ENCODE measurements at places on chromosomes 2 and 18. TPM values are rescaled to one million over a fixed set of nuclear protein-coding genes. Genes with fewer than 3 reads are reported as not detected.
A peak's percentile ranks its signal among the peaks of the same experiment; 100 is the strongest.

DNA sequence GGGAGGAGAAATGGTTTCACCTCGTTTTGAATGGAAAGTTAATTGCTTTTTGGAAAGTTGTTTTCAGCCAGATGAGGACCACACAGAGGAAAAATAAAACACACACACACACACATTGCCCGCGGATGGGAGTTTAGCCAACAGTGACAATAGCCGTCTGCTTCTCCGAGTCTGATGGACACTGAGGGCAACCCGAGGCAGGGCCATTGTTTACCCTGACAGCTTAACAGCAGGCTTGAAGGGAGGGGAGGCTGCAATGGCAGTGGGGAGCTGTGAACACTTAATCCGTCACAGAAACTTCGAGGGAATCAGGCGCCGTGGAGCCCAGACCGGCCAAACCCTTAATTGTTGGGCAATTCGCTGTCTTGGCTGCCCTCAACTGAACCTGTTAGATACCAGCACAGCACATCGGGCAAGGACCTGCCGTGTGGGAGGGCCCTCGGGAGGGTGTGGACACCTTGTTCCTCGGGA, 145.9 kb downstream of the ACKR3 start:
- no peak for DNase-seq

GRCh38 chr2:237695201-237695780, 67.9 kb downstream of the LRRFIP1 start:
- DNase-seq, result peak; percentile 99

DNA sequence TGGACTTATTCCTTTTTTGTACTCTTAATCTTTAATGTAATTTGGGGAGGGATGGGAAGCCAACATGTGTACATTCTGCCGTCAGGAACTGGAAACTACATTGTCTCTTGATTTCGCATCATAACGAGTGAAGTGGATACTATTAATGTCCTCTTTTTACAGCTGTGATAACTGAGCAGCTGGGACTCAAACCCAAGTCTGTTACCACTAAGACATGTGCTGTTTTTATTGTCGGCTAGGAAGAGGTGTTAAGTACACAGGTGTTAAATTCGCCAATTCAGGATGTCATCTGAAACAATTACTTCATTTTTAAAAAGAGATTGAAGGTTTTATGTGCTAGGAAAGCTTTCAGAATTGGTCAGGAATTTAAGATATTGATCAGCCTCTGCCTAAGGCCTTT, 6.9 kb downstream of the GMCL1 start:
- DNase-seq, result no peak

DNA sequence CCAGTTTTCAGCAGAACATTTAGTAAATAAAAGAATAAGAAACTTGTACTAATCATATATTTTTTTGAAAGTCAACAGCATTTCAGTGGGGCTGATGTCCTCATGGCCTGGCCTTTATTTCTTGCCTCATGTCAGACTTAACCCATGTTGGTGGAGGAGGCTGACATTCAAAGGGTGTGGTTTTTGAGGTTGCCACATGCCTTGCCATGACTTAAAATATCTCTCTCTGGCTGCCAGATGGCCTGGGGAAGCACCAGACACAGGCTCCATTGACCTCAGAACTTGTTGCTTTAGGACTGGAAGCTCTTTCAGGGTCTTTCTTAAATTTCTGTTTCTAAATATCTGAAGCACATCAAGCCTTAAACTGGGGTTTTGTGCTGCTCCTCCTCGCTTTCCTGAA, 32.5 kb upstream of the CD28 start:
- peak; percentile 6 for DNase-seq

CAPN14 gene
- total RNA-seq, result 0.10 TPM

- DNase-seq, result no peak
These were observed 38.0 kb downstream of the DNMT3A start for GRCh38 chr2:25303633-25304236.

DNA sequence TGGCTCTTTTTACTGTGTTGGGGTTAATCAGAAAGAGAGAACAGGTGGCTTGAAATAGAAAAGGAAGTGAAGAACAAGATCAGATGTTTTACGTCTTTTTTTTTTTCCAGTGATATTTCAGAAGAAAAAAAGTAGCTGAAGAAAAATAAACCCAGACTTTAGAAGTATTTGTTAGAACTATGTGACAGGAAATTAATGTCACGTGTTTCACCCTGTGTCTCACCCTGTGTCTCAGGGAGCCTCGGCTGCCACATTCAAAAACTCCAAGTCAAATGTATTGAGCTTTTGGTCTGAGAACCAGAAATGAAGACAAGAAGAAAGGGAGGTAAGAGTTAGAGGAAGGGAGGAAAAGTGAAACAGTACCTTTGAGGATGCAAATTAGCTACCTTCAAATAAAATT, 38.0 kb downstream of the AKAIN1 start:
- no peak for DNase-seq

GRCh38 chr18:62325806-62326645, 916 bp downstream of the TNFRSF11A start:
- DNase-seq, result no peak

DNA sequence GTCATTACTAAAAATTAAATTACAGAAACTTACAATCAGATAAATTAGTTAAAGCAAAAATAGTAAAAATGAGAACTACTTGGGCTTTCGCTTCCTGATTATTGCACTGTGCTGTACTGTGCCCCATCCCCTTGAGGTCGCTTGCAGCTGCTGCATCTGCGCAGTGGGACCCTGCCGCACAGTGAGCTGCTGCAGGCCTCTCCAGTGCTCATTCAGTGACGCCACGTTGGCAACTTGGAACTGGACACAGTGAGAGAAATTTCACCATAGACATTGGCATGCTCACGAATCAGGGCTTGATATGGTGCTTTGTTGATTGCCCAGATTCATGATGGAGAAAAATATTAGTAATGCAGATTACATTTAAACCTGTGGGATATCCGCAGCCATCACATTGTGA, 290.8 kb upstream of the MYT1L start:
- no peak for DNase-seq

DYNAP gene
- total RNA-seq, result not detected

GRCh38 chr2:204255071-204255470, 290.2 kb upstream of the PARD3B start:
- DNase-seq, result no peak

GRCh38 chr2:9288233-9288632, 81.6 kb downstream of the ASAP2 start:
- DNase-seq, result peak; percentile 87

GPAT2 gene
- 37.7 TPM for total RNA-seq

MSH2 gene
- total RNA-seq, result 20.3 TPM

GRCh38 chr2:37916512-37917082, 8.5 kb upstream of the RMDN2 start:
- peak; percentile 85 for DNase-seq

ABHD3 gene
- 4.7 TPM for total RNA-seq

DNA sequence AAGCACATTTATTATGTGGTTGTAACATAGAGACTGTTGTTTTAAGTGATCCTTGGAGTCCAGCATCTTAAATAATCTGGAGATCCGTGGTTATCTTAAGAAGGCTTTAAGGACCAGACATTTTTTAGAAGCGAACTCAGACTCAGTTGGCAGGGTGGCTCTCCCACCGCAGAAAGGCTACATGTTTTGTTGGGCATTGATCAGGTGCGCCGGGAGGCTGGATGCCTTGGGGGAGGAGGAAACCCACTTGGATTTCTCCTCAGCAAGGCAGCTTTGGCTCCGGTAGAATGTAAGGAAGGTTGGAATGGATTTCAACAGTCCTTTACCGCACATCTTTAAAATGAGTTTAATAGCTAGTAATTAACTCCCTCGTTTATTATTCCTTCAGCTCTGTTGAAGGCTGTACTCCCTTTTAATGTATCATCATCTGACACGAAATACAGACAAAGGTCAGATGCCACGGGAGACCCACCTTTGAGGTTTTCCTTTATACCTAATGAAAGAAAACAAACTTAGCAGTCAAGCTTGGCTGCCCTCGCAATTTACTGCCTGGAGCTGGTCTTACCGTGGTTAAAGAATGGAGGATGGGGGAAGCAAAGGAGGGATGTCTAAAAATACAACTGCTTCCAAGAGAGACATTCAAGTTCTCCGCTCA, 1.2 kb downstream of the TMEM200C start:
- DNase-seq, result no peak

GRCh38 chr2:101311696-101312017, 3.2 kb upstream of the RNF149 start:
- DNase-seq, result no peak

DNA sequence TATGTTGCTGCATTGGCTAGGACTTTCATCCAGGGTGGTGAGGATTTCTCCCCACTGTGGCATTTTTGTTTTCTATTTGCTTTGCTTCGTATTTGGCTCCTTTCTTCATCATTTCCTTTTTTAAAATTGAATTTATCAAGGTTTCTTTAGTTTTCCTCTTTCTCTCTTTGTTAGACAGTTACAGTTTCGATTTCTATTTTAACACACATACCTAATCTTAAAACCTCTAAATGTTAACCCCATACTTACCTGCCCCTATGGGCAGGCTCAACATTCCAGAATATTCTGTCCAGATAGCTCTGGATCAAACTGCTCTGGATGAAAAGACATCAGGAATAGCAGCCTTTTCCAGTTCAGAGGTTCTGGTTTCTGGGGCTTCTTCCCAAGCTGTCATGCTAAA, 49.2 kb downstream of the DIPK1C start:
- no peak for DNase-seq

IL1B gene
- total RNA-seq, result 1.3 TPM

DNA sequence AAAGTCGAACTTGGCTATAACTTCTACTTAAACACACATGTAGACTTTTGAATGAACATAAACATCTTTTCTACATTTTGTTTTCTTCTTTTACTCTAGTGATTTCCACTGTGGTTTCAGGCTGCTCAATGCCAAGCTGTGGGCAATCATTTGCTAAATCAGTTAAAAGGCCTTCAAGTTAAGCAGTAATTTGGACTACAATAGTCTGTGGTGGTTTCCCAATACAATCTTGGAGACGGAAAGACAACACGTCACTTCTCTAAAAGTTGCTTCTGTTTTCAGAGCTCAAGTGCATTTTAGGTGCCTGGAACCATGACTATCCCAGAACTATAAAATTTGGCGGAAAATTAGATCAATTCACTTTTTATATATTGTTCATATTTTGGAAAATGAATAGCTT, 69.4 kb downstream of the TXNL1 start:
- no peak for DNase-seq

FNDC4 gene
- 5.5 TPM for total RNA-seq

DNA sequence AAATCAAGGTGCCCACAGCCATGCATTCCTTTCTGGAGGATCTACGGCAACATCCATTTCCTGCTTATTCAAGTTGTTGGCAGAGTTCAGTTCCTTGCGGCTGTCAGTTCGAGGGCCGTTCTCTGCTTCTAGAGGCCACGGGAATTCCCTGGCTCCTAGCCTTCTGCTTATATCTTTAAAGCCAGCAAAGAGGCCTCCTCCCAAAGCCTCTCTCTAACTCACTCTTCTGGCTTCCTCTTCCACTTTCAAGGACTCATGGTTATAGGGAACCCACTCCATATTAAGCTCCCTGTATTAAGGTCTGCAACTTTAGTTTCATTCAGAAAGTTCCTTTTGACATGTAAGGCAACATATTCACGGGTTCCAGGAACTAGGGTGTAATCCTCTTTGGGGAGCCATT, 150.1 kb upstream of the RMP24 start:
- no peak for DNase-seq

GRCh38 chr2:143469323-143469722, 340.1 kb downstream of the ARHGAP15 start:
- DNase-seq, result no peak

GALNT13 gene
- not detected for total RNA-seq

DNA sequence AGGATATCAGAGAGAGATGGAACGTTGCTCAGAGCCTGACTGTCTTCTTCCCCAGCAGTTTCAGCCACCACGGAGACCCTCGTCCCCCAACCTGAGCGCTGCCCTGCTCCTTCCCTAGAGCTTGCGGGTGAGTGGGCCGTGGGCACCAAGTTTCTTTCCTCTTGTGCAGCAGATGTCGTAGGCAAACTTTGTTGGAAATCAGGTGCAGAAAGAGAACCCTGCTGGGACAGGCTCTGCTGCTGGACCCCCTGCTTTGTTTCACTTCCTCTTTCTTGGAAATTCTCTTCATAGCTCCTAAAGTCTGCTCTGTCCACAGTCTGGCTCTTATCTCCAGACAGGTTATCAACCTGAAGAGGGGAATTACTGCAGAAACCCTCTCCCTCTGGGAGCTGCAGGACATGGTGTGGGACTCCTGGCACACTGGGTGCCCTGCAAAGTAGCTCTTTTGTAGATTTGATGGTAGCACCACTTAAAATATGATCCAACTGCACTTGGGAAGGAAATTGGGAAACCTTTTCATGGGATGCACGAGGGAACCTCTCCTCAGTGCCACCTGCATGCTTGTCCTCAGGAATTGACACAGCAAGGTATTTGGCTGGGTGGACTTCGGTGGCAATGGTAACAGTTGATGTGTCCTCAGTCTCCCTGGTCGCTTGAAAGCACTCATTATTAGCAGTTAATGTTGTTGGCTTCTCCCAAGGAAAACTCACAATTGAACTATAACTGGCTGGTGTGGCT, 92.2 kb downstream of the ALPK2 start:
- no peak for DNase-seq

DNA sequence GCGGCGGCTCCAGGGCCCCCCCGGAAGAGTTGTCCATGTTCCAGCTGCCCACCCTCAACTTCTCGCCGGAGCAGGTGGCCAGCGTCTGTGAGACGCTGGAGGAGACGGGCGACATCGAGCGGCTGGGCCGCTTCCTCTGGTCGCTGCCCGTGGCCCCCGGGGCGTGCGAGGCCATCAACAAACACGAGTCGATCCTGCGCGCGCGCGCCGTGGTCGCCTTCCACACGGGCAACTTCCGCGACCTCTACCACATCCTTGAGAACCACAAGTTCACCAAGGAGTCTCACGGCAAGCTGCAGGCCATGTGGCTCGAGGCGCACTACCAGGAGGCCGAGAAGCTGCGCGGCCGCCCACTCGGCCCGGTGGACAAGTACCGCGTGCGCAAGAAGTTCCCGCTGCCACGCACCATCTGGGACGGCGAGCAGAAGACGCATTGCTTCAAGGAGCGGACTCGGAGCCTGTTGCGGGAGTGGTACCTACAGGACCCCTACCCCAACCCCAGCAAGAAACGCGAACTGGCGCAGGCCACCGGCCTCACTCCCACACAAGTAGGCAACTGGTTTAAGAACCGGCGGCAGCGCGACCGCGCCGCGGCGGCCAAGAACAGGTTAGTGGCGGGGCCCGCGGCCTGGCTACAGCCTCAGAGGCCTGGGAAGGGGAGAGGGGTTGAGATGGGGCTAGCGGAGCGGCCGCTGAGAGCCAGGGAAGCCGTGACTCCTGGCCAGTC, 965 bp downstream of the SIX3 start:
- DNase-seq, result no peak

- no peak for DNase-seq
These were observed 1064.1 kb upstream of the CNTNAP5 start for GRCh38 chr2:122960759-122961641.

DNA sequence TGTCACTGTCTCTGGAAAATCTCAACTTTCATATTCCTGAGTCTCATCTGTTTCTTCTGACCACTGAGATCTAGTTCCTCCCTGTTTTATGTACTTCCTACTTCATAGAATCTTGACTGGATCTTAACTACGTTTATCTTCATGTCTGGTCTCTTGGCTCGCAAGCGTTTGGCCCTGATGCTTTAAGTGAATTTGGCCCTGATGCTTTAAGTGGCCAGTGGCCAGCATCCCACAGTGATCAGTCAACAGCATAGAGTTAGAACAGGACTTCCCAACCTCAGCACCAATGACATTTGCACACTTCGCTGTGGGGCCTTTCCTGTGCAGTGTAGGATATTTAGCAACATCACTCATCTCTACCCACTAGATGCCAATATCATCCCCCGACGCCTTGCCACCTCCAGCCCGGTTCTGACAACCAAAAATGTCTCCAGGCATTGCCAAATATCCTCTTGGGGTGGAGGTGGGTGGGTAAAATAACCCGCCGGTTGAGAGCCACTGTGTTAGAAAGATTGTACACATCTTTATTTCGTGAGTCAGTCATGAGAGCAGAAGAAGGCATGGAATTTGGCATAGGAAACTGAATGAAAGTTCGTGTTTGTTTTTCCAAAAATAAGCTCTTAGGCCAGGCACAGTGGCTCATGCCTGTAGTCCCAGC, 12.2 kb downstream of the TM4SF20 start:
- peak; percentile 70 for DNase-seq

Measured in HFFc6 (cell line).